ENCODE measurements at places on chromosomes 6 and 20.

DNA sequence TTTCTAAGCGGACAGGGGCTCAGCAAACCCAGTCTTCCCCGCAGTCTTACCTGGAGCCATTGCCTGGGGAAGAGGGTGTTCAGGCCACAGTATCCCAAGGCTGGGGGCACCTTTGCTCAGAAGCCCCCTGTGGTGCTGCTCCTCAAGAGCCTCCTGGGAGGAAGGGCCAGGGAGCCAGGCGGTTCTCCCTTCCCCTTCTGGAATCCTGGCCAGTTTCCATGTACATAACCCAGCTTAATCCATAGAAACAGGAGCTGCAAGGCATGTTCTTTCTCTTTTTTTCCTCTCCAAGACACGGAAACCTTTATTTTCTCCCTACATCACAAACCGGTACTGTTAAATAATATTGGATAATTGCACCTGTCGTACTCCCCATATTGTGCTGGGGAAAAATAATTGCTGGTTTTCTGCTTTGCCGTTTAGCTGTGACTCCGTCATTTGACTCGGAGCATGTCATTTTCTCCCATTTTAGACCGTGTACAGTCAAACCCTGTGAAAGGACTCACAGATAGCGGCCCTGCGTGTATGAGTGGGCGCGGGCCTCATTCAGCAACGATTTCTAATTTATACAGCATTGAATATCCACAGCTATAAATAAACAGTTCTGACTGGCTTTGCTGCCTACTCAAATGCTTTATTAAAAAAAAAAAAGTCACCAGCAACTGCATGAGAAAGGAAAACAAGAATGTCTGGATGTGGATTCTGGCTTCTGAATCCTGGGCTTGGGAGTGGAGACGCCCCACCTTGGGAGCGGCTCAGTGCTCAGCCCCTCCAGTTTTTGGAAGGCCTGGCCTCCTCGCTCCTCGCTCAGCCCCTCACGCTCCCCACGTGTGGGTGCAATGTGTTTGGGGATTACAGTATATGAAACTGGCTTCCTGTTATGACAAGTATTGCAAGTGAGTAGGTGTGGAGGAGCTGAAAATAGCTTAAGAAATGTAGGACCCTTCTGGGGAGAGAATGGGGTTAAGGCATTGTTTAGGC, 67.3 kb downstream of the ADTRP start:
- no peak for DNase-seq

DNA sequence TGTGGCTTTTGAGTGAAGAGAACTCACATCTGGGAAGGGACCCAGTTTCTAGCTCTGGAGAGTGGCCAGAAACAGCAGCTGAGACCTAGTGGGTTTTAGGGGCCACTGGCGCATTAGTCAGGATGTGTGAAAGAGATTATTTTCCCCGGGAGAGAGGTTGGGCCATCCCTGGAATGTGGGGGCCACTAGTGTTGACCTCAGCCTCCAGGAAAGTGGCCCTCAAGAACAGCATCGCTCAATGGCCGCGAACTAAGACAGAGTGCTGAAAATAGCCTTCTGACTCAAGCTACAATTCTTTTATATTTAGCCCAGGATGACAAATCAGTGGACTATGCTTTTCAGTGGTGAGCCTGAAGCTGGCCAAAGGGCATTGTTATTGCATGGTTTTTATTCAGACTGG, 210.4 kb upstream of the RNF24 start:
- no peak for DNase-seq

DNA sequence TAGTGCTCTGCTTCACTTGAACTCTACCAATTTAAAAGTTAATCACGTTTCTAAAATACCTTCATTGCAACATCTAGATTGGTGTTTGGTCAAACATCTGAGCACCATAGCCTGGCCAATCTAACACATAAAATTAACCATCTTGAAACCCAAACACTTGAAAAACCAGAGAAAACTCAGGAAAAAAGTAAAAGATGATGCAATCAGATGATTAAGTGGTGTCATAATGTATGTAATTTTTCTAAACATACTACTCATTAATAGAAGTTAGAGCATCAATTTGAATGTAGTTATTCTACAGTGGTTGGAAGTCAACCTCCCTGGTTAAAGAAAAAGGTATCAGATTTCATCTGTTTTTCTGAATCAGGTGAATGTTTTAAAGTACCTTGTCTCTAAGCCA, 228.6 kb upstream of the ID4 start:
- DNase-seq = no peak

GRCh38 chr20:19433371-19434350, 221.2 kb downstream of the SLC24A3 start:
- DNase-seq = no peak

- DNase-seq = no peak
Observed at GRCh38 chr20:44066645-44067606, 120.1 kb downstream of the JPH2 start.

- DNase-seq = peak; percentile 59
Observed at GRCh38 chr6:109236115-109237076, 141.1 kb downstream of the CEP57L1 start.

DNA sequence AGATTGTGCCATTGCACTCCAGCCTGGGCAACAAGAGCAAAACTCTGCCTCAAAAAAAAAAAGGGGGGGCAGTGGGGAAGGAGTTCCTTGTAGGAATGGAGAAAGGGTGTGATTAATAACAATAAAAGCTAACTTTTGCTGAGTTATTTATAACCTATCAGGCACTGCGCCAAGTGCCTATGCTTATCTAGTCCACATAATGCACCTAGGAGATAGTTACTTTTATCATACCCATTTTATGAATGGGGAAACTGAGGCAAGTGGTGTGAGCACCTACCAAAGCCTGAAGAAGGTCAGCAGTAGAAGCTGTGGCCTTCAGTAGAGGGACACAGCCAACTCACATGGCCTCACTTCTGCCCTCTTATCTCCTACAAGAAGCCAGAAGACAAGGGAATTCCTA, 13.6 kb upstream of the PPP1R16B start:
- DNase-seq = no peak

DNA sequence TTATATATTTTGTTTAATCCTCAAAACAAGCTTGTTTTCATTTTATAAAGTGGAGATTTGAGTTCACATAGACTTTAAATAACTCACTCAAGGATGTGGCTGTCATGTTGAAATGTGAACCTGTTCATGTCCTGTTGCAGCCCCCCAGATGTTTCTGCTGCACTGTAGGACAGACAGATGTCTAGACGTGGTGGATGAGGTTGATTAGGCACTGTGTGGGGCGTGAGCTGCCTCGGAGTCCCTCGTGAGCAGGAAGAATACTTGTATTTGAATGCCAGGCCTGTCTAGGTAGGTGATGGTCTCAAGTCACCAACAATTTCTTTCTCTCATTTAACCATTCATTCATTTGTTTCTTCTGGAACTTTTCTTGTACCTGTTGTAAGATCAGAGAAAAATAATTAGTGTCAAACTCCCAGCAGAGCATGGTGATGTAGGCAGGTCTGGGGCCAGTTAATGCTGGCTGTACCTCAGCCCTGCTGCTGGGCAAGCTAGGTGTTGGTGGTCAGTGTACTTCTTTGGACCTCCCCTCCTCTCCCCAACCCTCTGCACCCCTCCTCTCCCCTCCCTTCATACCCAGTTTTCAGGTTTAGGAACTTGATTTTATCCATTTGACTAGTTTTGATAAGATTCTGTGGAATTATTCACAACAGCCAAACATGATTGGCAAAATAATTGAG, 34.0 kb downstream of the AFDN start:
- no peak for DNase-seq

GRCh38 chr6:38259736-38260135, 380.0 kb downstream of the BTBD9 start:
- no peak for DNase-seq

GRCh38 chr6:139762587-139763031, 388.2 kb upstream of the CITED2 start:
- DNase-seq = no peak

DNA sequence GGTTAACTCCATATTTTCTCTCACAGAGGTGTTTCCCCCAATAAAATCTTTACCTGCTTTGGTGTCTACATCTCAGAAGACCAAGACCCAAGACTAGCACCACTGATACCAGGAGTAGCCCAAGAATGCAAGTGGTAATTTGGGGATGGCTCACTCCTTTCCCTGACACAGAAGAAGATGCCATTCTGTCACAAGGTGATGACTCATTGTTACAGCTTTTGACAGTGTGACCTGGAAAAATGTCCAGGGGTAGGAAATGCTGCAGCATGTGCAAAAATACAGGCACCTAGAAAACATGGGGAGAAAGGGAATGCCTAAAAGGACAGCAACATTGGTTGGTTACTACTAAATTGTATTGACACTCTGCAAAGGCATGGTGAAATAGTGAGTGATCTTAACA, 254.0 kb upstream of the GJE1 start:
- no peak for DNase-seq

GRCh38 chr6:100304575-100304974, 160.1 kb downstream of the SIM1 start:
- DNase-seq = no peak

GRCh38 chr20:33211817-33212424, 5.2 kb upstream of the BPIFA3 start:
- DNase-seq = no peak

DNA sequence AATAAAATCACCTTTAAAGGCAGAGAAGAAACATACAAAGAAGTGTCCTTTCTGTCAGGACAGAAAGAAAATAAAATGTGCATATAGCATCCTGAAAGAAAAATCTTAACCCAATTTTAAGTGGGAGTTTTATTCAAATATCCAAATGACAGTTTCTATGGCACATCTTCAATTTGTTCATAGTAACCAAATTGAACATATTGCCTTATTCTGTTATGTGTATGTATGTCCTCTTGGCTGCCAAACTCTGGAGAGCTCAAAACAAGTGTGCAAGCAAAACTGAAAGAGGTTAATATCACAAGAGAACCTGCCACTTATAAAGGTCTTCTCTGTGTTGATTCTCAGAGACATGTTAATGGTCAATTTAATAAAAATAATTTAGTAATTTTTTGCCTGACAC, 334.7 kb downstream of the BCKDHB start:
- DNase-seq = no peak

DNA sequence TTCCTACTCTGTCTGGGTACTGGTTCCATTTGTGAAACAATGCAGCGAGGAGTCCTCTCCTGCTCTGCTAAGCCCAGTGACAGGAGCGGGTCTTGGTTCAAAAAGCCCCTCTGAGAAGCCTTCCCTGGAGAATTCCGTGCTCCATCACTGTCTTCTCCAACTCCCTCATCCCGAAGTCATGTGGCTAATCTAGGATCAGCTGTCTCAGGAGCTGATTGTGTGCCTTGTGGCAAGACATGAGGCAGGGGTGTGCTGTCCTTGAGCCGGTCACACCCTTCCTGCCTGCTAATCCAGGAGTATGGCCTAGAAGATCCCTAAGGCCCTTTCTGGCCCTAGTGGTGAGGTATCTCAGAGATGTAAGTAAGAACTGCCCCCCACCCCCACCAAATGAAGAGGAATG, 72.0 kb downstream of the EFCAB8 start:
- DNase-seq = no peak

DNA sequence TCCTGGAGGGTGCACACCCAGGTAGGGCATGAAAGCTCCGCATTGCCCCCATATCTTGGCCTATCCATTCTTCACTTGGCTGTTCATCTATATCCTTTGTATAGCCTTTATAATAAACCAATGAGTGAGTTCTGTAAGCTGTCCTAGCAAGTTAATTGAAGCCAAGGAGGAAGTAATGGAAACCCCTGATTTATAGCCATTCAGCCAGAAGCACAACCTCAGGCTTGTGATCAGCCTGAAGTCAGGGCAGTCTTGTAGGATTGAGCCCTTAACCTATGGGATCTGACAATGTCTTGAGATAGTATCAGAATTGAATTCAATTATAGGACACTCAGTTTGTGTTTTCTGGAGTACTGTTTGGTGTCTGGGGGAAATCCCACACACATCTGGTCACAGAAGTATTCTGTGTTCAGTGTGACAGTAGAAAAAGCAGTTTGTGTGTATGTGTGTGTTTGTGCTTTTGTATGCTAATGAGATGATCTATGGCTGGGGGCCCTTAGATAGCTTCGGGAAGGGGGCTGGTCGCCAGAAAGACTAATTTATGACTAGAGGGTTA, 5.7 kb downstream of the NT5E start:
- no peak for DNase-seq

DNA sequence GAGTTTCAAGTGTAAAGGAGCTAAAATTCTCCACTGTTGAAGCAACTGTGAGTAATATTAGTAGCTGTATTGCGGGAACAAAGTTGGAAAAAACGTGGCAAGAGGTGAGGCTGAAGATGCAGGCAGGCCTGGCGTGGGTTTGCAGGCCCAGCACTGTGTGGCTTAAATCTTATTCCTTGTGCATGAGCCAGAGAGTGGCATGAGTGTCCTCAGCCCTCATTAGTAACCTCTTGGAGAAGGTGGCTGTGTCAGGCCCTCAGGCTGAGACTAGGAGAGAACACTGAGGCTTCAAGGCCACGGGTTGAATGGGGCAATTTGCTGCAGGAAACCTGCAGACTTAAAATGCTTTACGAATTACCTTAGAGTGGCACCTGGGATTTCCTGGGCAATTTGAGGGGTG, 372.7 kb upstream of the CITED2 start:
- DNase-seq = no peak

GRCh38 chr6:143684486-143684885, 6.7 kb downstream of the PHACTR2 start:
- no peak for DNase-seq

DNA sequence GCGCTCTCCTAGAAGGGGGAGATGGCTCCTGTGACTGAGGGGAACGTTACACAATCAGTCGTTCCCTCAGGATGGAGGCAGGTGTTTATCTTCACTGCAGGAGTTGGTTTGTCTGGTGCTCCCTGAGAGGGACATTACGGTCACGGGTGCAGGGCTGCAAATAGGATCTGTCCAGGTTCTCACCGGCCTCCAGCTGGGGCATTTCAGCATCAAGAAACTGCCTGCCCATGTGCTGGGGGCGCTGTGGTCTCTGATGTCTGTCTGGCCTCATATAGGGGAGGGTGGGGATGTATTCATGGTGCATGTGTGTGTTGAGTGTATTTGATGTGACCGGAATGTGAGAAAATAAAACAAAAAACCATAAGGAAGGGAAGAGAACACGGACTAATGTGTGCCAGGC, 77.1 kb downstream of the TBC1D7 start:
- DNase-seq = no peak

DNA sequence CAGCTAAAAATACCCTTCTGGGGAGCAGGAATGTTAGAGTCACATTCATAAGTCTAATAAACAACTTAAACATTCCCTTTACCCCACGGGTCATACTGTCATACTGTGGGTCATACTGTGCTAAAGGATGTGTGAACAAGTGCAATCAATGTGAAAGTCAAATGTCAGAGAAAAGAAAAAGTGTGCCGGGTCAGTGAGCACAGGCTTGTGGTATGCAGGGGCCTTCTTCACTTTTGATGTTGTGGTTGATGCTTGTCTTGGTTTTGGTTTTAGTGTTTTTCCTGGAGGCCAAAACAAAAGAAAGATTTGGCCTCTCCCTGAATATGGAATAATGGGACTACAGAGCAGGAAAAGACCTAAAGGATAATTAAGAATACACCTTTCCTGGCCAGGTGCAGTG, 267.9 kb upstream of the PLN start:
- DNase-seq = no peak

GRCh38 chr20:64030371-64031134, 5.4 kb upstream of the C20orf204 start:
- DNase-seq = no peak

- DNase-seq = no peak
Observed at GRCh38 chr6:105677671-105678475, 275.0 kb upstream of the PREP start.

Data from GF-D8 (cell line).